ENCODE measurements at places on chromosomes 3 and 15.
A peak's percentile ranks its signal among the peaks of the same experiment; 100 is the strongest.

DNA sequence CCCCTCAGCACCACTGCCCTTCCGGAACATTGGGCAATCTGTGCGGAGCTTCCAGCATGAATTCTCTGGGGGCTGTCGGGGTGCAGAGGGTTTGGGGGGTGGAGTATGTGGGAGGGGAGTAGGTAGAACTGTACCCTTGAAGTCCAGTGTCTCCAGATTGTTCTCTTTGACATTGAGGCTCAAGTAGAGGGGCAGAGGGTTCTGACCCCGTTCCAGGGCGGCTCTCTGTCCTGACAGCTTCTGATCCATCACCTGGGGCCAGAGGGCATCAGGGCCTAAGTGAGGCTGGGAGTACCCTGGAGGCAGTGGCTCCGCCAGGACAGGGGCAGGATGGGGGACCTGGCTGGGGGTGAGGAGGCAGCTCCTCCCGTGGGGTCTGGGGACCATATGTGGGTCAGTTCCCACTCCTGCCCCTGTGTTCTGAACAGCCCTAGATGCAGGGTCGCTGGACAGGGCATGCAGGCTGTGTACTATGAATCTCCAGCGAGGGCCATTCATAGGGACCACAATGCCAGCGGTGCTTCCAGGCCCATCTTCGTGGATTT is 22.1 kb downstream of the PLA2G4D start:
- no peak for DNase-seq

- no peak for DNase-seq
Measured at GRCh38 chr3:110608566-110608965, 463.1 kb upstream of the NECTIN3 start.

- DNase-seq = no peak
Measured at GRCh38 chr3:186024210-186024609, 84.7 kb downstream of the ETV5 start.

- peak; percentile 41 for DNase-seq
Measured at GRCh38 chr3:117719316-117719926, 1009.8 kb downstream of the TUSC7 start.

- no peak for DNase-seq
Measured at GRCh38 chr15:68231102-68231818, 1.7 kb upstream of the CLN6 start.

GRCh38 chr15:88704791-88705768 is 66.3 kb downstream of the ISG20 start:
- DNase-seq = no peak

DNA sequence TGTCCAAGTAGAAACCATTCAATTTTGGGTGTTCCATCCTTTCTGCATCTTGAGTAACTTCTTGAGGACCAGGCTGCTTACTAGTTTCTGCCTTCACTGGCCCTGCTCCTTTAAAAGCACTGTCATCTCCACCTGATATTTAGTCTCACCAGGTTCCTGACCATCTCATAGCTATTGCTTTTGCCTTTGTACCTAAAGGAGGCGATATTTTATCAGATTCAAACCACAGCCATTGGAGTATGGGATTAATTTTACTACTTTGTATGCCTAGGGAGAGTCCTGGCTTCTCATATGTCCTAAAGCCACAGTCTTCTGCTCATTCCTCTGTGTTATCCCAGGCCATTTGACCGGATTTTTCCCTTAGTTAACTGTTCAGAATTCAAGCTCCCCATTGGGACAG is 51.8 kb upstream of the RFX7 start:
- peak; percentile 22 for DNase-seq

- DNase-seq = no peak
Measured at GRCh38 chr3:126347543-126348161, 9.6 kb downstream of the KLF15 start.

GRCh38 chr3:135172191-135172869 is 377.3 kb downstream of the EPHB1 start:
- no peak for DNase-seq

GRCh38 chr3:165505657-165506056 is 309.5 kb upstream of the SLITRK3 start:
- DNase-seq = no peak

DNA sequence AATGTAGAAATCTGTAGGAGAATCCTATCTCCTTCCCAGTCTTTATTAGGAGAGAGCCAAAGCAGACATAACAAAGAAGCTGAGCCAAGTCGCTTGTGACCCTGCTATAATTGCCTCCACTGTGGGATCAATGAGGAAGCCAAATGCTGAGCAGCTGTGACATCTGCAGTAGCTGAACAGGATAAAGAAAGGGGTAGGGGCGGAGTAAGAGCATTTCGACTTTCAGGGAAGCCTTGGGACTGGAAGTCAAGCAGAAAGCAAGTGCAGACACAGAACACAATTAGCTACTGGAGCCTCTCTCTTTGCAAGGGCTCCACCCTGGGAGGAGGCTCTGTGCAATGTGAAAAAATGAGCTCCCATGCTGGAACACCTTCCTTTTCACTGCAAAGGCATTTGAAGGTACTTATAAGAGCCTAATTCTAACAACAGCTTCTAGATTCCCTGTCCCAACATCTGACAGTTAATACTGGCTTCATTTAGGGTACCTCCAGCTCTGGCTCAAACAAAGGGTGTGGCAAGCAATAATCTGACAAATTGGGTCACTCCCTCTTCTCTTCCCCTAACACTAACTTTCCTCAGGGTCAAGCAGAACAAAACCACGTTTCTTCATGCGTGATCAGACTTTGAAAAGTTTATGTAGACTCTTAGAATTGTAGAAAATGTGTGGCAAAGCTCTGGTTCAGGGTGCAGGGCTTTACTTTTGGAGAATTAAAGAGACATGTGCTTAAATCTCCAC is 166.4 kb downstream of the CADPS start:
- DNase-seq = no peak

DNA sequence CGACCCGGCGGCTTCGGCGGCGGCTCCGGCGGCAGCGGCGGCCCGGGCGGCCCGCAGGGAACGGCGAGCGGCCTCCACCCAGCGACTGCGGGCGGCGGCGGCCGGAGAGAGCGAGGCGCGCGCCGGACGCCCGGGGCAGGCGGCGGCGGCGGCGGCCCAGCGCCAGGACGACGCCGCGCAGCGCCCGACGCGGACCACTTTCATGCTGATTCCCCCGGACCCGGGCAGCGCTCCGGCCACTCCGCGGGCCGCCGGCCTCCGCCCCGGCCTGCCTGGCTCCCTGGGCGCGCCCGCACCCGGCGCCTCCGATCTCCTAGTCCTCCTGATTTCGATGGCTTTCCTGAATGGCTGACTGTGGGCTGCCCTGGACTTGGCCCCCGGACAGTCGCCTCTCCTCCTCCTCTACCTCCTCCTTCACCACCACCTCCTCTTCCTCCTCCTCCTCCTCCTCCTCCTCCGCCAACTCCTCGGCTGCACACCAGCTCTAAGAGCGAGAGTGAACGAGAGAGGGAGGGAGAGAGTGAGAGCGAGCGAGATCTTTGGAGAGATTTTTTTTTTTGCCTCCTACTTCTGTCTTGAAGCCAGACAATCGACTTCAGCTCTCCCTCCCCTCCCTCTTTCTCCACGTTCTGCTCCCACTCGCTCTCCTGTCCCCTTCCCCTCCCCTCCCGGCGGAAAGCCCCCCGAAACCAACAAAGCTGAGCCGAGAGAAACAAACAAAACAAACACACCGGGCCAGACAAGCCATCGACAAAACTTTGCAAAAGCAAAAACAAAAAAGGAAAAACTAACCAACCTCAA is 844 bp downstream of the NR2F2 start:
- DNase-seq = no peak

DNA sequence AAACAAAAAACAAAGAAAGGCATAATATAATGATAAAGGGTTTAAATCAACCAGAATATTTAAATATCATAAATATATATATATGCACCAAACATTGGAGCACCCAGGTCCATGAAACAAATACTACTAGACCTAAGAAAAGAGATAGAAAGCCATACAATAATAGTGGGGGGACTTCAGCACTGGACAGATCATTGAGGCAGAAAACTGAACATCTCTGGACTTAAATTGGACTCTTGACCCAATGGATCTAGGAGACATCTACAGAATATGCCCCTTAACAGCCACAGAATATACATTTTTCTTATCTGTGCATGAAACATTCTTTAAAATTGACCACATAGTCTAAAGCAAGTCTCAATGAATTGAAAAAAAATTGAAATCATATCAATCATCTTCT is 48.7 kb upstream of the CD96 start:
- DNase-seq = no peak

- DNase-seq = no peak
Measured at GRCh38 chr3:179402963-179403362, 48.3 kb downstream of the GNB4 start.

GRCh38 chr3:194240766-194241165 is 104.8 kb downstream of the HES1 start:
- no peak for DNase-seq

- no peak for DNase-seq
Measured at GRCh38 chr3:196896229-196896628, 28.5 kb downstream of the SENP5 start.

DNA sequence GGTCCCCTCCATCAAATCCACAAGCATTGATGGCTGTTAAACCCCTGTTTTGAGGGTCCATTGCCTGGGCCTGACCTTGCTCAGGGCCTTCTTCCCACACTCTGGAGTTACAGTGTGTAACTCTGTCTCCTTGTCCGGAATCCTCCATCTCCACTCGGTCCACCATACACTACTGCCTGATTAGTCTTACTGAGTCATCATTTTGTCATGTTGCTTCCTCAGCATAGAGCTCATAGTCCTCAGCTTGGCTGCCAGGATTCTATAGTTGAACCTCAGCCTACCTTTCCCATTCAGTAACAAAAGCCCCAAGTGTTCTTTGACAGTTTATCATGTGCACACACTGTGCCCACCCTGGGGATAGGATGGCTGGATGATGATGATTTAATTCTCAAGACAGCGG is 113.0 kb downstream of the PDE8A start:
- no peak for DNase-seq

Measured in OCI-M1 (cell line).